H9 (cell line): ENCODE measurements at places on chromosomes 7 and 10.
A peak's percentile ranks its signal among the peaks of the same experiment; 100 is the strongest.

GRCh38 chr7:106600569-106601373 is 60.2 kb downstream of the CCDC71L start:
- H3K27ac ChIP-seq = no peak overlapping the region
- H3K4me1 ChIP-seq = 0 out of 2 replicates have a peak, but pooled peaks cover 2% of the 10 kb centered on the region
- no peaks in the 10 kb centered on the region for H3K36me3 ChIP-seq
- no peak overlapping the region for H3K4me3 ChIP-seq
- H3K27me3 ChIP-seq = no peaks in the 10 kb centered on the region

DNA sequence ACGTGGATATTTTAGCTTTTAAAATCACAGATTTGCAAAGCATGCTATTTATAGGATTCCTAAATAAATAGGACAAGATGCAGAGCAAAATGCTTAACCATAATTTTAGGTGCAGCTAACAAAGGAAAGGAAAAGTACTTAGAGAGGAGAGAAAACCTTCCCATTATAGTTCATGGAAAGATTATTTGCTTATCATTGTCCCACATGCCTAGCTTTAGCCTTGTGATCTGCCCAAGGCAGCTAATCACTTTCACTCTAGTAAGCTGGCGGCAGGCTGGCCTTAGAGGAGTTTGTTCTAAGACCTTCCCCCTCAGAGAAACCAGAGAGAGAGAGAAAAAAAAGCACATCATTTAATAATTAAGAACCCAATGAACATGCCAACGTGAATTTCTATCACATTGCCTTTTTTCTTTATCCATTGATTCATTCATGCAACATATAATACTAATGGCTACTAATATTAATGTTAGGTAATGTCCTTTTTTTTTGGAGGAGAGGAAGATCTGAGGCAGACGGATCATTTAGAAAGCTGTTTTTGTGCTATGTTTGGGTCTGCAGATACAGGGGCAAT is 274.6 kb downstream of the ARL4A start:
- DNase-seq = no peak
- H3K27ac ChIP-seq = no peak overlapping the region
- no peak overlapping the region for H3K4me3 ChIP-seq
- no peaks in the 10 kb centered on the region for H3K27me3 ChIP-seq
- H3K4me1 ChIP-seq = no peaks in the 10 kb centered on the region

DNA sequence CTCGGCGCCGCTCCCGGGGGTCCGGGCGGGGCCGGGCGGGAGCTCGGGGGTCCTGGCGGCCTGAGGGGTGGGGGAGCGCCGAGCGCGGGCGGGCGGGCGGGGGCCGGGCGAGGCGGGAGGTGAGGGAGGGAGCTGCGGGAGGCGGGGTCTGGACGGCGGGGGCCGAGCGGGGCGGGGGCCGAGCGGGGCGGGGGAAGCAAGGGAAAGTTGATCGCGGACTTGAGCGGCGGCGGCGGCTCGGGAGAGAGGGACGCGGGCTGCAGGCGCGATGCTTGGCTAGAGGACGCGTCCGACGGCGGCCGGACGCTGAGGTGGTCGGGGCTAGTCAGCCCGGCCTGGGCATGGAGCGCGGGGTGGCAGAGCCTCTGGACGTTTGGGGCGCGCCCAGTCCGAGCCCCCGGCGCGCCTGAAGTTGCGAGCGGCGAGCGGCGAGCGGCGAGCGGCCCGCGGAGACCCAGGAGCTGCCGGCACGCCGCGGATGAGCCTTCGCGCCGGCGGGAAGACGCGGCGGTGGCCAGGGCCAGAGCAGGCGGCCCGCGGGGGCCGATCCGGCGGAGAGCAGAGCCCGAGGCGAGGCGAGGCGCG is at the start of gene CDH23:
Gene CDH23, plus strand, starts transcription at position 210 of the 585 bp plus-strand sequence. CDS start 42,912 bp downstream, outside the sequence.
- peaks cover 3% of the 10 kb centered on the region; the same call in 1 of the 2 replicates for H3K4me1 ChIP-seq
- no peak within 1 kb of the TSS for H3K27ac ChIP-seq
- peak within 1 kb of the TSS; percentile 83 for H3K4me3 ChIP-seq

DNA sequence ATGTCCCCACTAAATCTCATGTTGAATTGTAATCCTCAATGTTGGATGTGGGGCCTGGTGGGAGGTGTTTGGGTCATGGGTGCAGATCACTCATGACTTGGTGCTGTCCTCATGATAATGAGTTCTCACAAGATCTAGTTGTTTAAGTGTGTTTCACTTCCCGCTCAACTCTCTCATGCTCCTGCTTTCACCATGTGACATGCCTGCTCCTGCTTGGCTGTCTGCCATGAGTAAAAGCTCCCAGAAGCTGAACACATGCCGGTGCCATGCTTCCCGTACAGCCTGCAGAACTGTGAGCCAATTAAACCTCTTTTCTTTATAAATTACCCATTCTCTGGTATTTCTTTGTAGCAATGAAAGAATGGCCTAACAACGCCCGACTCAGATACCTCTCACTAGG is 6.2 kb upstream of the PSTK start:
- no peaks in the 10 kb centered on the region for H3K4me1 ChIP-seq
- DNase-seq = no peak
- H3K4me3 ChIP-seq = no peak overlapping the region
- H3K36me3 ChIP-seq = no peaks in the 10 kb centered on the region; the same call in 1 of the 2 replicates

GRCh38 chr7:29562307-29562706 is 1.3 kb upstream of the PRR15 start:
- no peak overlapping the region for H3K27ac ChIP-seq
- H3K27me3 ChIP-seq = peaks cover 4% of the 10 kb centered on the region; the same call in 1 of the 2 replicates
- peaks cover 8% of the 10 kb centered on the region for H3K36me3 ChIP-seq
- H3K4me3 ChIP-seq = peak overlapping the region; percentile 91; the same call in 1 of the 3 replicates

- H3K36me3 ChIP-seq = no peaks in the 10 kb centered on the region
- H3K4me3 ChIP-seq = no peak overlapping the region
- H3K27ac ChIP-seq = no peak overlapping the region
- DNase-seq = no peak
- no peaks in the 10 kb centered on the region for H3K27me3 ChIP-seq
- no peaks in the 10 kb centered on the region for H3K4me1 ChIP-seq
These were observed 13.6 kb upstream of the BPGM start for GRCh38 chr7:134632937-134633540.

DNA sequence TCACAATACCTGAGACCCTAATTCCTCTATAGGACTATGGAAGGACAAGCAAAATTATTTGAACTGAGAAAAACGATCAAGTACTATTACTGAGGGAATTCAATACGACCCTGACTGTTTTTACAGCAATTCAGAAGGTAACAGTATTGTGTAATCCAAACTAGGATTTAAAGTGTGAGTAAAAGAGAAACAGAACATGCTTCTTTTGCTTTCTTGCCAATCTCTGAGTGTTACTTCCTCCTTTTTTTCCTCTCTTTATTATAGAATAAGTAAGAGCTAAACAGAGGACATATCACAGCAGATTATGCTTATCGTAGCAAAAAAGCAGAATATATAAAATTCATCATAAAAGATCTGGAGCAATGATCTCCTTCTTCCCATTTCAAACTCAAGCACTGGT is 292.1 kb downstream of the THSD7A start:
- no peak overlapping the region for H3K4me3 ChIP-seq
- no peak overlapping the region for H3K27ac ChIP-seq
- peaks cover 2% of the 10 kb centered on the region; the same call in 1 of the 3 replicates for H3K36me3 ChIP-seq
- DNase-seq = no peak

GRCh38 chr7:157579425-157579824 is 242.6 kb downstream of the DNAJB6 start:
- no peak overlapping the region for H3K27ac ChIP-seq
- DNase-seq = no peak
- no peaks in the 10 kb centered on the region for H3K4me1 ChIP-seq
- no peaks in the 10 kb centered on the region for H3K36me3 ChIP-seq

DNA sequence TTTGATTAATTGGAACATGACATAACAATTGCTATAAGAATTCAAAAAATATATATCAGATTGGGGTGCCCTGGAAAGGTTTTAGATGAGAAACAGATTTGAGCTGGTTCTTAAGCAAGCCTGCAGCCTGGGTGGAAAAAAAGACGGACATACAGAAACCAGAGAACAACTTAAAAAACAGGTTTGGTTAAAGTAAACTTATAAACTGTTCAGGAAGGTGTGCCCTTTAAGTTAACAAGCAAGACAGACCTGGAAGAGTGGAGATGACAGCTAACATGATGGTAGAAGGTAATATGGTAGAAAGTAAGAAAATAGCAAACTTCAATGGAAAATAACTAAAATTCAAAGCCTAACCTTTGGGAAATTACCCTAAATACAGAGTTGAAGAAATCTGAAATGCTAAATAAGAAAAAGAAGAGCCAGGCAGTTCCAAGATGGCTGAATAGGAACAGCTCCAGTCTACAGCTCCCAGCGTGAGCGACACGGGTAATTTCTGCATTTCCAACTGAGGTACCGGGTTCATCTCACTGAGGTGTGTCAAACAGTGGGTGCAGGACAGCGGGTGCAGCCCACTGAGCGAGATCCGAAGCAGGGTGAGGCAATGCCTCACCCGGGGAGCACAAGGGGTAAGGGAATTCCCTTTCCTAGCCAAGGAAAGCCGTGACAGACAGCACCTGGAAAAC is 52.2 kb downstream of the CADPS2 start:
- no peak for DNase-seq
- peak overlapping the region; percentile 63 for H3K4me3 ChIP-seq
- no peak overlapping the region for H3K27ac ChIP-seq
- H3K36me3 ChIP-seq = peaks cover 7% of the 10 kb centered on the region; the same call in 1 of the 2 replicates
- H3K4me1 ChIP-seq = no peaks in the 10 kb centered on the region

DNA sequence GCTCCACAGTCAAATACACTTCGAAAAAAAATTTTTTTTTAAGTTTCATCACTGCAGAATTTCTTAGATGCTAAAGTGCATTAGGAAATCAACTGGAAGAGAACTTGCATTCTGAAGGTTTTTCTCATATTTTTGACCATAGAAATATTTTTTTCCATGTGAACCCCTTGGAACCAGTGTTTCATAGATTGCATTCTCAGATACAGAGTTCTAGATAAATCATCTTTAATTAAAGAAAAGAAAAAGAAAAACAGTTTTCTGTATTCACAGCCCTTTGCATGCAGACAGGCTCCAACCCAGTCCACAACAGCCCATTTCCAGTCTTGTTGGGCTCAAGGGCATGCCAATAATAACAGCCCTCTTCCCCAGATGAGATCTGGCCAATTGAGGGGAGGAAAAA is 75.5 kb upstream of the RPA3 start:
- no peak overlapping the region for H3K4me3 ChIP-seq
- peaks cover 19% of the 10 kb centered on the region for H3K36me3 ChIP-seq
- no peak for DNase-seq
- H3K4me1 ChIP-seq = peaks cover 9% of the 10 kb centered on the region; the same call in 1 of the 2 replicates

DNA sequence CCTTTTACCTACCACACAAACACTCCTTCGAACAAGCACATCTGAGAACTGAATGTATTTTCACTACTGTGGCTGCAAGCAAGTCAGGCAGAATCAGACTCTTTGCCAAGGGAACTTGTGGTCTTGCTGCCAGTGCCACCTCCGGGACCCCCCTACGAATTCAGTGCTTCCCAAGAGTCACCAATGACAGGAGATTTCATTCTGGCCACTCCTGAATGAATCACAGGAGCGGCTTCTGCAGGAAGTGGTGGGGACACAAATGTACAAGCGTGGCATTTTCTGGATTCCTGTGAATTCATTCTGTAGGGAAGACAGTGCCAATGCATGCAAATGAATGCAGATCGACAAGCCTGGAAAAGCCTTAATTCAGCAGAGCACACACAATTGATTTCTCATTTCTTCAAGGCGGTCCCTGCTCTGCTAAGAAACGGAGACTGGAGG is 161.2 kb downstream of the CAMK1D start:
- H3K4me3 ChIP-seq = no peak overlapping the region
- H3K36me3 ChIP-seq = no peaks in the 10 kb centered on the region
- H3K27me3 ChIP-seq = no peaks in the 10 kb centered on the region
- H3K27ac ChIP-seq = no peak overlapping the region
- H3K4me1 ChIP-seq = no peaks in the 10 kb centered on the region; the same call in 1 of the 2 replicates

DNA sequence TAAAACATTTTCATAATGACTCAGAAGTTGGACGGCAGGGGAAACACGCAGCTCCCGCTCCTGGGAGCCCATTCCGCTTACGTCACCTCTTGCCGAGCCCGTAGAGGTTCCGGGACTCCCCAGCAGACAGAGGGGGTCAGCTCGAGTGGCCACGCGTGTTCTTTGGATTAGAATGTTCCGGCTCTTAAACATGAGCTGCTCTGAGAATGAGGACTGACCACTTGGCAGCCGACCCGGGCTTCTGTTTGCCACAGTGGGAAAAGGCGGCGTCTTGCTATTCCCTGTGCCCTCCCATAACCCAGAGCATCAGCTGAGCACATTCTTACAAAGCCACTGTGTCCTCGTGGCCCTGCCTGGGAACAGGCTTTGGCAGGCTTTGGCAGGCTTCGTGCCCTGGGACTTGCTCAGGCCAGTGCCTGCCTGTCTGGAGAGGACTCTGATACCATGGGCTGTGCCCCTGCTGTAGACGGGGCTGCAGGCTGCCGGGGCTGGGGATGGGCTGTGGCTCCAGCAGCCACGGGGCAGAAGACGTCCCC is 40.1 kb downstream of the PFKP start:
- no peaks in the 10 kb centered on the region; the same call in 1 of the 2 replicates for H3K4me1 ChIP-seq
- no peak overlapping the region for H3K4me3 ChIP-seq

GRCh38 chr7:101164071-101164840 is 1.1 kb downstream of the VGF start:
- DNase-seq = peak; percentile 82
- H3K27me3 ChIP-seq = peaks cover 7% of the 10 kb centered on the region; the same call in 1 of the 2 replicates
- H3K4me1 ChIP-seq = peaks cover 16% of the 10 kb centered on the region; the same call in 1 of the 2 replicates
- no peak overlapping the region for H3K27ac ChIP-seq

DNA sequence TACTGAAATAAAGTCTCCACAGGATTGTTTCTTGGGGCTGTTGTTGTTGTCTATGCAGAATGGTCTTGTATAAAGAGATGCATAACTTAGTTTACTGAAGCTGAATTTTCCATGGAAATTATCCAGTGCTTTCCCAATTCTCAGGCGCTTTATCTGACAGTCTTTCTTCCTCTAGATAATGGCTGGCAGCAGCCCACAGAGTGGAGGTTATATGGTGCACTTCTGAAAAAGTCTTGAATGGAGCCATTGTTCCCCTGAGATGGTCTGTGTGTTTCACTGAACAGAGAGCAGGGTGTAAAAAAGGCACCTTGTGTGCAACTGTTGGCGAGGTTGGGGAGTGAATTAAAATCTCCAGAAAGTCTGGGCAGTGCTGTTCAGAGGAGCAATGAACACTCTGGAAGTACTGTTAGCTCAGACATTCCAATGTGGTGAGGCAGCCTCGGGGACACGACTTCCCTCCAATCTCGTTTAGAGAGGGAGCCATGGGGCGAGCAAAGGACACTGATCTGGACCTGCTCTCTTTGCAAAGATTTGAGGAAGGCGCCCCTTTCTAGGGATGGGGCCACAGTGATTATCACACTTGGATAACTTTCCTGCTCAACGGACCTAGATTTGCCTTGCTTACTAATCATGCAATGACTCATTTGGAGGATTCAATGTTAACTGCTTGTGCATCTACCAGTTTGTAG is 2.0 kb upstream of the PLCE1 start:
- H3K4me3 ChIP-seq = no peak overlapping the region
- peaks cover 41% of the 10 kb centered on the region for H3K27me3 ChIP-seq
- DNase-seq = peak; percentile 57
- H3K4me1 ChIP-seq = no peaks in the 10 kb centered on the region
